ENCODE measurements at places on chromosomes 13 and 19. TPM values are rescaled to one million over a fixed set of nuclear protein-coding genes. Genes with fewer than 3 reads are reported as not detected.

The SIGLEC8 gene
- not detected for total RNA-seq

The IFI30 gene
- 38.3 TPM for total RNA-seq

The FUT2 gene
- total RNA-seq, result 16.3 TPM

GRCh38 chr13:33322543-33322809 is 36.9 kb upstream of the STARD13 start:
- no peak for DNase-seq

DNA sequence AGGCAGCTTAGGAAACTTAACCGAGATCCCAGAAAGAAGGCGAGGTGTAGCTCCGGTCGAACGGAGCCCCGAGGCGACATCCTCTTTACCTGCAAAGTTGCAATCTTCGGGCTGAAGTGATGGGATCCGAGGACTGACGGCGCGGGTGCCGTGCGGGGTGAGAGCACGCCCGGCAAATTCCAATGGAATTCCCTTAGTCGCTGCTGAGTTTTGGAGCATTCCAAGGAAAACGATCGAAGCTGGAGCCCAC is 141 bp downstream of the TRPC4 start:
- DNase-seq, result no peak
